ENCODE measurements at places on chromosomes 11 and 22. TPM values are rescaled to one million over a fixed set of nuclear protein-coding genes. Genes with fewer than 3 reads are reported as not detected.

DNA sequence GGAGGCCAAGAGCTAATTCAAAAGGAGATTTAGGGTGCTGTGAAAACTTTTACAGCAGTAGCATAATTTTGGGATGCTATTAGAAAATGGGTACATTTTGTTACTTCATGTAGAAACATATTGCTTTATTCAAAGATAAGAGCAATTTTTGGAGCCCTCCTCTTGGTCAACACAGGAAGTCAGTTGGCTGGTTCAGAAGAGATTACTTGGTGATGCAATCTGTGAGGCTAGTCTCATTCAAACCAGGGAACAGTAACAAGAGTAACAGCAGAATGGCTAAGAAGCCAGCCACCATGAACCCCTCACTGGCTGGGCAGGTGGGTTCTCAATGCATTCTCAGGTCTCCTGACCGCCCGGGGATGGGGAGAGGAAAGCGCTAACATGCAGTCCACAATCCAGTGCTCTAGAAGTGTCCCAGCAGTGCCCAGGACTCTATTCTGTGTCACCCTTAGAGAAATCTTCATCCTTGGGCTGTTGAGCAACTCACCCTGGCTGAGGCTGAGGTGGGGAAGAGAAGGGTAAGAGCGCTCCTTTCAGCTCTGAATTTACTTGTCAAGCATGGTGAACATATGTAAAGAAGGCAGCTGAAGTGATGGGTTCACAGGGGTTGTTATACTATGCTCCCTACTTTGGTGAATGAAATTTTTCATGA lies 262.2 kb upstream of the UBASH3B start:
- no peak for DNase-seq

DNA sequence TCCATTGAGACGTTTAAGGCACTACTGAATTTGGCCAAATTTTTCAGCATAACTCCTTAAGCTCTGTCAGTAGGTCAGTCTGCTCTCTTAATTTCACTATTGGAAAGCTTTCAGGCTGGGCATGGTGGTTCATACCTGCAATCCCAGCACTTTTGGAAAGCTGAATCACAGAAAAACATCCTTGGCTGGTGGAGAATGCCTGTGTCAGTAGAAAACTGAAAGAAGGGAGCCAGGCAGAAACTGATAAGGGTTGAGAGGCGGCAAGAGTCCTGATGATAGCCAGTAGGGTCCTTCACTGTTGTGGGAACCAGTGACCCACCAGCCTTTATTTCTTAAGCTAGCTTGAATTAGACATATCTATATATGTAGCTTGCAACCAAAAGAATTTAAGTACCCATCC lies 22.6 kb downstream of the NEU3 start:
- no peak for DNase-seq

- DNase-seq: no peak
Observed at GRCh38 chr11:93686226-93686625, 24.7 kb downstream of the CEP295 start.

DNA sequence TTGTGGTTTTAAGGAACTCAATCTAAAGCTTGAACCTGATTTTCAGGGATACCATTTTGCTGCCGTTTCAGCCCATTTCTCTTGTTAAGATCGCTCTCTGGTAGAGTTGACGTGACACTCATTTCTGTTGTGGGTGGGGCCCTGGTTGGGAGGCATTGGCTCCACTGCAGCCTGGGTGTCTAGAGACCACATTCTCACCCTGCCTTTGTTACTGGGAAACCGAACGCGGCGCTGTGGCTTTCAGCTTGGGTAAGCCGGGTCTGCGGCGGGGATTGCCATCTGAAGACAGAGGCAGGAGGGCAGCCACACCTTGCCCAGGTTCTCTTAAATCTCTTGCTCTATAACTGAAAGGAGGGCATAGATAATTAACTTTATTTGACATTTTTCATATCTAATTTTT lies 3.2 kb downstream of the EHF start:
- peak; percentile 79 for DNase-seq

DNA sequence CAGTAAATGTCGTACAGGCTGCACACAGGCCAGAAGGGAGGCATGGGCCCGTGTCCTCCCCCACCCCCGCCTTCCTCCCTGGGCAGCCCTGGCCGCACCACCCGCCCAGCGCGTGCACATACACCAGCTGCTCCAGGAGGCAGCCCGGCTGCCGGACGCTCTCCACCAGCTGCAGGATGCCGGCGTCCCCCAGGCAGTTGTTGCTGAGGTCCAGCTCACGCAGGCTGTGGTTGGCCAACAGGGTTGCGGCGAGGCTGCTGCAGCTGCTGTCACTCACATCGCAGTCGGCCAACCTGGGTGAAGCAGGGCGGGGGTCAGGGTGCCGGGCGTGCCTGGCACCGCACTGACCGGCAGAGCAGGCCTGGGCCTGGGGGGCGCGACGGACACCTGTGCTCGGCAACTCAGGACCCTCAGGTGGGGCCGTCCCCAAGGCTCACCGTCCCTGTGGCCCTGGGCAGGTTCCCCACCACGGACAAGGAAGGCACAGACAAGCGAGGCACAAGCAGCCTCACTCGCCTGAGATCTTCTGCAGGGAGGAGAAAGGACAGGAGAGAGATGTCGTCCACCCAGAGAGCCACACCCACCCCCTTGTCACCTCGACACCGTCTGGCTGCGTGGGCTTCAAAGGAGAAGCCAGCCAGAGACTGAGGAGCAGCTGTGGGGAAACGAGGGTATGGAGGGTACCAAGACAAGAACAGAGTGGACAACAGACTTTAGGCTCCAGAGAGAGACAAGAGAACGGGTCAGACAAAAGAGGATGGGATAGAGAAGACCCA lies 12.1 kb downstream of the RNH1 start:
- no peak for DNase-seq

DNA sequence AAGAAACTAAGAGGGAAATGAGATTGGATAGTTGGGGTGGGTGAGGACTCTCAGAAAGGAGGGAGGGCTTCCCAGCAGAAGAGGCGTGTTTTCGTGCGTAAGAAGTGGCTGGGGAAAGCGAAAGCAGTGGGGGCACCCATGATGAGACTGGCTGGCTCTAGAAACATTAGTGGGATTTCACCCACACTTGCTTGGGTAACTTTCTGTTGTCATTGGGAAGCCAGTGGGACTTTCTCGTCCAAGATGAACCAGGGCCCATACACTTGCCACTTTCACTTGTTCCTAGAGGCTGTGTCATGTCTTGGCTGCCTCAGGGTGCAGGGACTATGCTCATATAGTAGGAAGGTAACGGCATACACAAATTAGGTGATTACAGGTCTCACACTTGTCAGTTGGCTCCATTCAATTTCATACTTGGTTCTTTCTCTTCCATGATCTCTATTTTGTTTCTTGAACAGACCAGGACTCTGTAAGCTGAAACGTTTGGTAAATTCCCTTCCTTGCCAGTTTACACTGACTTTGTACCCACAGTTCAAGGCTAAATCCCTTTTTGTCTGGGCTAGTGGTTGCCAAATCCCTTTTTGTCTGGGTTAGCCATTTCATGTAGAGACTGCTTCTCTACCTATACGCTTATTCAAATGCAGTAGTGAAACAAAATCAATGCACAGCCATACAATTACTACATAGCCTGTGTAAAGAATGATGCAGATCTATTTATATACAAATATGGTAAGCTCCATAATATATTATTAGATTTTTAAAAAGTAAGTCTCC lies 42.0 kb upstream of the CXCR5 start:
- no peak for DNase-seq

DNA sequence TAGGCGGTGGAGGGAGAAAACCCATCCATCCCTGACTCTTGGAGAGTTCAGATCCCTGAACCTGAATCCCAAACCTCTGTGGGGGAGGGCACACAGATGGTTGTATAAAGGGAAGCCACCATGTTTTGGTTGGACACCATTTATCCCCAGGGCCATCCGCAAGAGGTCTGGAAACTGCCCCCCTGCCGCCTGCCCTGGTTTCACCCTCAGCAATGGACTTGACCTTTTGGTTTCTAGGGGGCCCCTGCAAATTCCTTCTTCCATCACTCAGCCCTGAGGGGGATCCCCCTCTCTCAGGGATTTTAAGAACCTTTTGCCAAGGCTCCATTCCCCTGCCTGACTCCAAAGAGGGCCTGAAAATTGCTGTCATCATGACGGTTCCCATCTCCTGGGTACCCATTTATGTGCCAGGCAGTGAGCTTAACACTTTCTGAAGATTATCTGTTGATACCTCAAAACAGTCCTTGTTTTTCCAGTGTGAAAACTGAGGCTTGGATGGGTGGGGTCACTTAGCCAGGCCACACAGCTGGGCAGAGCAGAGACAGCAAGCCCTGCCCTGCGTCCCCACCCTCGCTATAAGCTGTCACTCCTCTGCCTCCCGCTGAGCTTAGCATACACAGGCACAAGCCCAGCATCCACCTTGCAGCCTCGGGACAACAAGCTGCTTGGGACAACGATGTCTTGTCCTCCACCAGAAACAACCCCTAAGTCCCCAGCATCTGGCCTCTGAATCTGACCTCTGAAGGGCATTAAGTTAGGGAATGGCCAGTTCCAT lies 33.2 kb upstream of the CRYBB3 start:
- no peak for DNase-seq

DNA sequence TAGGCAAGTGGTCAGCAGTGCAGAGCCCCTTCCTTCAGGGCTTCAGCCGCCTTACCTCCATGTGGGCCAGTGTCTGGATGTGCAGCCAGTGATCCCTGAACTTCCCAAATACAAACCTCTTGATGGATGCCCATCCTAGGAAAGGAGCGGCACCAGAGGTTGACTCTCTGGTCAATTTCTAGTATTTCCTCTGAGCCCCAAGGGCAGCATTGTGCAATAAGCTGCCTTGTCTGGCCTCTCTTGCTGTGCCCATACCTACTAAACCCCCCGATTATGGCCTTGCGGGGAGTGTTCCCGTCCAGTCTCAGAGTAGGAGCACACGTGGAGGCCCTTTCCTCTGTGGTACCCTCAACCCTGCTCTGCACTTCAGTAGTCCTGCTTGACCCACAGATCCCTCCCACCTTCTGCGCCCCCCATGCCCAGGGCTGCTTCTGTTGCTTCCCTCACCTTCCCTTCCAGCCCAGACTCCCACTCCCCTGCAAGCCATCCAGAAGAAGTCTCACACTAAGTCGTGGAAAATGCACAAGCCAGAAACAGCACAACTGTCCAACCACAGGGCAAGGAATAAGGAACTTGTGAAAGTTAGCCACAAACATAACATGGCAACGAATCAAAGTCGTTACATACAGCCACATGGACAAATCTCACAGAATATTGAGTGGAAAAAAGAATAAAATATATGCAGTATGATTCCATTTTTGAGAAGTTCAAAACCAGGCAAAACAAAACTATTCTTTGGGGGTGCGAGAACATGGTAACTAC lies 39.6 kb upstream of the HORMAD2 start:
- no peak for DNase-seq

GRCh38 chr11:18699848-18700261 lies 1.3 kb downstream of the TMEM86A start:
- DNase-seq: no peak

DNA sequence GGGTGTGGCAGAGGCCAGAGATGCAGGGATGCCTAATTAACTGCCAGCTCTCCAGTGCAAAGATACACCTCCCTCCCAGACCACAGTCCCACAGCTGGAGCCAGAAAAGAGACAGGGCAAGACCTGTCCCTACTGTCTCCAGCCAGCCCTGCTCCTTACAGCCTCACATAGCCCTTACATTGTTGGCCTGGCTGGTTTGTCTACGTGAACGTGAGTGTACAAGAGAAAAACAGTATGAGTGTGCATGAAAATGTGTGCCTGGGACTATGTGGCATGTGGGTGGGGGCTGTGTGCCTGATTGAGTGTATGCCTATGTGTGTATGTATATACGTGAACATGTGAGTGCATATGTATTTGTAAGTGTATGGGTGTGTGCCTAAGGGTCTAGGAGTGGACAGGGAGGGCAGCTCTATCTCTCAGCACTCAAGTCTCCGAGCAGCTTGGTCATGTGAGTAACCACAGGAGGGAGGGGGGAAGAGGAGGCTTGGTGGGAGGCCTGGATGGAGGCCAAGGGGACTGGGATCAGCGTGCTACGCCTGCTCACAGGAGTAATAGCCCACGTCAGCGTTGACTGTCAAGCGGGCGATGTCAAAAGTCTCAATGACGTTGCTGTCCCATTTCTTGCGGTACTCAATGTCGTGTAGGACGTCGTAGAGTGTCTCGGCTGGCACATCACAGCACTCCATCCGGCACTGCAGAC lies 6.6 kb upstream of the ARAP1 start:
- DNase-seq: no peak

DNA sequence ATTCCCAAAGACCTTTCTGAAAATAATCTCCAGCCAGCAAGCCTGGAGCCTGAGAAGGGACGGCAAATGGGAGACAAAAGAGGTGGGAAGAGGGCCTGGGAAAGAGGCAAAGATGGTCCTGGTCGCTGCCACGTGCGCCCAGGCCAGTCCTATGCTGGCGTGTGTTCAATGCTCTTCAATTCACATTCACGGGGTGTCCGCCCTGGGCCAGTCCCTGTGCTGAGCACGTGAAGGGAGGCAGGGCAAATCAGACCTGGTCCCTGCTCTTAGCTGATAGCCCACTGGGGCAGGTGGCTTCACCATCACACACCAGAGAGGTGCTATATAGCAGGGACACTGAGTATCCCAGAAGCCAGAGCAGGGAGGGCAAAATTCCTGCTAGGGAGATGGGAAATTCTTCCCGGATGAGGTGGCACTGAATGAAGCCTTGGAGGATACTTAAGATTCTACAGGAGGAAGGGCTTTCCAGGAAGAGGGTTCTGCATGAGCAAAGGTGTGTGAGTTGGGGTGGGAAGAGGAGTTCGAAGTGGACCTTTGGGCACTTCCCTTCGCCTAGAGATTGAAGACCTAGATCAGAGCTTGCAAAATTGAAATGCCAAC lies 148.2 kb downstream of the CHST1 start:
- DNase-seq: no peak

DNA sequence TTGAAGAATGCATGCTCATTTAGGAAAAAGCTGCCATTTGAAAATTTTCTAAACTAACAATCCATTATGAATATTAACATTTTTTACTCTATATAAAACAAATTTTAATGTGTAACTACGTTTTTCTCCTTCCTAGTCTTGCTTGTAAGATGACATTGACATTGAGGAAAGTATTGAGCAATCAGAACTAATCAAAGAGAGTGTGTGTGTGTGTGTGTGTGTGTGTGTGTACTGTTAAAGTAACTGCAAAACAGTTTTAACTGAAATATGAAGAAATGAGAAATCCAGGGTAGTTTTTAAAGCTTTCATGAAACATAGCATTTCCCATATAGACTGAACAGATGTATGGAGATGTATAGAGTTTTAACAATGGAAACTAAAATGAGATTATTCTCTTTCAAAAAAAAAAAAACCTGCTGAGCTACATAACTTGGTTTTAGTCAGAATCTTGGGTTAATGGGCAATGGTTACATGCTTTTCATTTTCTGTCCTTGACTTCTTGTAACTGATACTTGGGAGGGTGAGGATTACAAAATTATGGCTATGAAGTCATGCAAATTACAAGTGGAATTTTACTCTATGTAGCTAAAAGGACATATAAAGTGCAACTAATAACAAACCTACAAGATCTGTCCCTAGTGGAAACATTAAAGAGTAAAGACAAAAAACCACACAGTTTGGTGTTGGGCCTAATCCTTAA lies 2.0 kb downstream of the PDGFD start:
- no peak for DNase-seq

- no peak for DNase-seq
Observed at GRCh38 chr11:128804481-128804880, 62.6 kb downstream of the KCNJ1 start.

Gene MS4A2
- total RNA-seq: 0.91 TPM

Gene SERPING1
- 254 TPM for total RNA-seq

Gene ST3GAL4
- total RNA-seq: 41.2 TPM

Gene SHANK2
- total RNA-seq: 12.1 TPM

Gene SNX32
- total RNA-seq: 0.22 TPM
